Pancreas (tissue), 10 donors: ENCODE measurements at places on chromosomes 12 and 14.

DNA sequence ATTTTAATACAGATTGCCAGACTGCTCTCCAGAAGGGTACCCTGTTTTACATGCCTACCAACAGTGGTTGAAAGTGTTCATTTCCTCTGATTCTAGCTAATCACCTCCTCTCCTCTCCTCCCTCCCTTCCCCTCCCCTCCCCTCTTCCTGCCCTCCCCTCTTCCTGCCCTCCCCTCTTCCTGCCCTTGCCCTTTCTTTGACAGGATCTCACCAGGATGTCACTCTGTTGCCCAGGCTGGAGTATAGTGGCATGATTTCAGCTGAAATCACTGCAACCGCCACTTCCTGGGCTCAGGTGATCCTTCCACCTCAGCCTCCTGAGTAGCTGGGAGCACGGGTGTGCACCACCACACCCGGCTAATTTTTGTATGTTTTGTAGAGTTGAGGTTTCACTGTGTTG lies 24.7 kb downstream of the APAF1 start:
- no peaks in the 10 kb centered on the region for H3K27me3 ChIP-seq
- no peak for DNase-seq
- no peak overlapping the region for H3K4me3 ChIP-seq
- no peak overlapping the region for H3K27ac ChIP-seq
- peaks cover 6% of the 10 kb centered on the region for H3K4me1 ChIP-seq

DNA sequence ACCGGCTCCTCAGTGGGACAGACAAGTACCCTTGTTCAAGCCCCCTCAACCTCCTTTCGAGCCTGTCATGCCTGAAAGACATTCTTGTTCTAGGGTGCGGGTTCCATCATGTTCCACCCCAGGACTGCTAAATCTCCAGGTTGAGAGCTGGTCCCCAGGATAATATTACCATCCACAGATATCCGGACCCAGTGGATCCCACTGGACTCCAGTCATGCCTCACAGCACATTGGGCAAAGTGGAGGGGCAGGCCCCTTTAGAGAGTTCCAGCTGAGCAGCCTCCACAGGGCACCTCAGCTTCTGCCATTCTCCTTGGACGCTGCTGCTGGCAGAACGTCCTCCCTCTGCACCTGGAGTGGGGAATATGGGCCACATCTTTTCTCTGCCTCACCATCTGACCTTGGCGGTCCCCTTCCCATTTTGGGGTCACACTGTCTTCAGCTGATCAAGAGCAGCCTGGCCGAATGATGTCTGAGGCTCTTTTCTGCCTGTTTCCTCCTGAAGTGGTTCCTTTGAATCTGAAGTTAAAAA lies 137.4 kb downstream of the BCL11B start:
- no peak overlapping the region for H3K27ac ChIP-seq
- H3K4me1 ChIP-seq, result no peaks in the 10 kb centered on the region
- no peaks in the 10 kb centered on the region for H3K27me3 ChIP-seq

DNA sequence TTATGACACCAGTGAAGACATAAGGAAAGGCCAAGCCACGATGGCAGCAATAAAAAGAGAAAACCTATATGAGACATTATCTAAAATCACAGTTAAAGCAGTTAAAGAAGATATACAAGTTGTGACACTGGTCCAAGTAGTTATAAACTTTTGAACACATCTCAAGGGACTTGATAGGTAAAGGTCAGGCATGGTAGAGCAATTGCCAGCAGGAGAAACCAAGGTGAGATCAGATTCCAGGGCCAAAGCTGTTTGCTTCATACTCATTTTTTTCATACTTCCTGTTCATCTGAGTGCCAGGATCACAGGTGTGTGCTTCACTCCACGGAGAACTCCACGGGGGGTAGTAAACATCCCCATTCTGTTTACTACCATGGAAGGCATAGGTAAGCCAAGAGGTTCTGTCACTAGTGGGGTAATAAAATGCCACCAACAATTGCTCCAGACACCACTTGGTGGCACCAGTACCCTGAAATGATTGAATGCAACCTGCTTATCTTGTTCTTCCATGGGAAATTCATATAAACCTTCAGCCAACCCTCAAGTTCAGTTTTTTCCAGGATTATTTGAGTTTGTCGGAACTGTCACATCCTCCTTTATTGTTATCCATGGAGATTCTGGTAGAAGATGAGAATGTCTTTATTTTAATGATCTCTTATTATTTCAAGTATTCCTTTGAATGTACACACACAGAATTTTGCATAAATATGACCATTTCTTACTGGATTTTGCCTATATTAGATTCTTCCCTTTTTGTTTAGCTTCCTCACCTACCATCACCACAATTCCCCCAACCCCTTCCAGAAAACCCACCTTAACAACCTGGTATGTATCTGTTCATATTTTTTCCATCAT lies 59.2 kb upstream of the TSPAN8 start:
- no peaks in the 10 kb centered on the region for H3K36me3 ChIP-seq
- no peak for DNase-seq
- H3K4me3 ChIP-seq, result no peak overlapping the region

- no peak for DNase-seq
- H3K36me3 ChIP-seq, result no peaks in the 10 kb centered on the region
- no peaks in the 10 kb centered on the region for H3K27me3 ChIP-seq
- H3K4me3 ChIP-seq, result no peak overlapping the region
- H3K4me1 ChIP-seq, result no peaks in the 10 kb centered on the region
- H3K27ac ChIP-seq, result no peak overlapping the region
These were observed 1598.3 kb downstream of the AACS start for GRCh38 chr12:126663304-126664094.

DNA sequence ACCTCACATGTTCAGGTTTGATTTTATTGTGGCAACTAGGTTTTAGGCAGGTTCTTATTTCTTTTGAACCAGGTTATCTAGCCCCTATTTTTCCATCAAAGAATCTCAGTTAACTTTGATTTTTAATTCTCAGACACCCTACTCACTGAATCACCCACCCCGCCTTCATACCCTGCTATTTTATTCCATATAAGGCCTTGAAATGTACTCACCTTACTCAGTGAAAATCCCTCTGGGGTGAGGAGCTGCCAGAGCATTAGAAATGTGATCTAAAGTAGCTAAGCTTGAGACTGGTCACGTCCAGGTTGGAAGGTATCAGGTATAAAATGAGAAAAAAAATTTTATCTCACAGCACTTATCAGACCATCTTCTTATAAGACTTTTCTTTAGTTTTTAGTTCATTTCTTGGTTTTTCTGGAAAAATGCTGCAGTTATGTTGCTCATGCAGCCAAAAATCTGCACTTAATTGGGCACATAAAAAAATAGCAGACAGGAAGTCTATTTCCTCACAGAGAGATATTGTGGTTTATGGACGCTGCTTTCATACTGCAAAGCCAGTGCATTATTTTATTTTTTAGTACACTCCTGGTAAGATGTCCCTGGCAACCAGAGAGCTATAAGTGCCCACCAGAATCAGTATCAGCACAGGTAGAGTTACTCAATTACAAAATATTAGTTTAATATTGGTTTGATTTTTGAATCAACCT lies 101.5 kb upstream of the CCDC91 start:
- no peaks in the 10 kb centered on the region for H3K27me3 ChIP-seq
- no peaks in the 10 kb centered on the region for H3K4me1 ChIP-seq
- no peaks in the 10 kb centered on the region for H3K36me3 ChIP-seq
- H3K27ac ChIP-seq, result no peak overlapping the region
- H3K4me3 ChIP-seq, result no peak overlapping the region
